ENCODE measurements at places on chromosomes 7 and 10.

DNA sequence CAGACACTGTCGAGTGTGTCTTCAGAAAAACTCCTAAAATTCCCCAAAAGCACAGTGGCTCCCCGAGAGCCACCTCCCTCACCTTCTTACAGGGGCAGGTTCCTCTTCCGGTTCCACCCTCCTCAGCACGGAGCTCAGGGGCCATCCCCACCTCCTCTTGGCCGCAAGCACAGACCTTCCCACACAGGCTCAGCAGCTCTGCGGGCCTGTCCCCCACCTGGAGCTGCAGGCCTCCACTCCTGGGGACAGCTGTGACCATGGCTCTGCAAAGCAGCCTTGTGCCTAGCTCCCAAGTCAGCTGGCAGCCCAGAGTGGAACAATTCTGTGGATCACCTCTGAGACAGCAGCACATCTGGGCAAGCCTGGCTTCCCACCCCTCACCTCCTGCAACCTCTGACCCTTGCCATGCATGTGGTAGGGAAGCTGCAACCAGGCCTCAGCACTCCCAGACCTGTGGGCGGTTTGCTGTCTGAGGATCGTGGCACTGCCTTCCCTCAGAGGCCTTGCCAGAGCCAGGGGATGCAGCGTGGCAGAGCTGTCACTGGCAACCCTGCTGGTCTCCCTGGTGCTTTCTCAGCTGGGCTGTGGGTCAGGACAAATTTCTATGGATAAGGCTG is 79.7 kb downstream of the ALOX5 start:
- DNase-seq: peak; percentile 54

- DNase-seq: peak; percentile 59
Observed at GRCh38 chr7:122528879-122529481, 169.9 kb downstream of the RNF133 start.

- DNase-seq: no peak
Observed at GRCh38 chr10:95544783-95545500, 16.2 kb downstream of the SORBS1 start.

DNA sequence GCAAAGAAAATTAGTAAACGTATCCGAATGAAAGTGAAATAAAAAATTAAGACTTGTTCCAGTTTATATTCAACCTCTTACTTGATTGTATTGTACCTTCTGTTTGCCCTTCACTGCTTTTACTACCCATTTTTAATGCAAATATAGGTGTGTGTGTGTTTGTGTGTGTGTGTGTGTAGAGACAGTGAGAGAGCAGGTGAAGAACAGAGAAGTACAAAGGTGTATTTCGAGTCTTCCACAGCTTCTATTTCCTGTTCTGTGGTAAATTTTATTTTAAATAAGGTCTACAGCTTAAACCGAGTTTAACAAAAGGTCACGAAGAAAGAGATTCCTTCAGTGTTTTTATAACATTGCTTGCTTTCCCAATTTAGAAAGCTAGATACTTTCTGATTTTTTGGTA is 12.7 kb upstream of the SVIL start:
- no peak for DNase-seq
